ENCODE measurements at places on chromosomes 5 and 9.

DNA sequence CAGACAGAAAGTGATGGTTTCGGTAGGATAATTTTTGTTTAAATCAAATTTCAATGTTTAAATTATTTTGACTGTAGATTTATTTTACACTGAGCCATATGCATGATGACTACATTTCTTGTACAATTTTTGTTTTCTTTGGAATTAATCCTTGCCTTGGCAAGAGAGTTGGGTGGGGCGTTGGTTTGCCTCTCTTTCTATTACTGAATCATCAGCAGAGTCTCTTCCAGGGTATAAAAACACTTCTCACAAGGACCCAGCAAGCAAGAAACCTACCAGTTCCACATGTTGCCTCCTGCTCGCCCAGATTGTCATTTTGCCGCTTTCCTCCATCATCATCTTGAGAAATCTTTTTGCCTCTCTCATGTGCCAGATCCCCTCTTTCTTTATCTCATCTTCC lies 455.0 kb upstream of the DMAC1 start:
- DNase-seq: no peak

- DNase-seq: no peak
Measured at GRCh38 chr9:80292231-80292630, 720.5 kb downstream of the TLE4 start.

DNA sequence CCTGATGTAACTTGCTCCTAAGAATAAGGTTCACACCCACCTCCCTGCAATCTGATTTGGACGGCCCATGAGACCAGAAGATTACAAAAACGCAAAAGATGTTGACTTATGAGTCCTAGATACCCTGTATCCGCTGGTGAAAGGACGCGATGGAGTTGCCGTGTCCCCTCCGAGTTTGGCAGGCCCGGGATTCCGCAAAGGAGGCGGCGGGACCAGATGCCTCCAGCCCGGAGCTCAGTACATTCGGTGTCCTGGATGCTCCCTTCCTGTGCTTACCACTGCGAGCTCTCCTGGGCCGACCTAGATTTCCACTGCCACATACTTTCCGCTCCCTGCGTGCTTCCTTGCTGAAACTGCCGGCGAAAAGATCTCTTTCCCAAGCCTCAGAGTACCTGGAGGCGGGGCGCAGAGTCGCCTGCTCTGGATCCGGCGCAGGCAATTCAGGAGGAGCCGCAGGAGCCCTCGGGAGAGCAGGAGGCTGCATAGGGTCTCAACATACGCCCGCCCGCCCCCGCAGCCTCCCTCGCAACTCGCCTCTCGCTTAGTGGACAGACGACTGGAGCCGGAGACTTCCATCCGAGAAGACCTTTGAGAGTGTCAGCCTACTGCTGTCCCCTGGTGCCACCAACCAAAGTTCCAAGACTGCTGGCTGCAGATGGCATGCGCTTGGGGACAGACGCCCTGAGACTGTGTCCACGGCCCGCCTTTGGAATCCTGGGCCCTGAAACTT lies 39.8 kb downstream of the ANXA2R start:
- DNase-seq: no peak

DNA sequence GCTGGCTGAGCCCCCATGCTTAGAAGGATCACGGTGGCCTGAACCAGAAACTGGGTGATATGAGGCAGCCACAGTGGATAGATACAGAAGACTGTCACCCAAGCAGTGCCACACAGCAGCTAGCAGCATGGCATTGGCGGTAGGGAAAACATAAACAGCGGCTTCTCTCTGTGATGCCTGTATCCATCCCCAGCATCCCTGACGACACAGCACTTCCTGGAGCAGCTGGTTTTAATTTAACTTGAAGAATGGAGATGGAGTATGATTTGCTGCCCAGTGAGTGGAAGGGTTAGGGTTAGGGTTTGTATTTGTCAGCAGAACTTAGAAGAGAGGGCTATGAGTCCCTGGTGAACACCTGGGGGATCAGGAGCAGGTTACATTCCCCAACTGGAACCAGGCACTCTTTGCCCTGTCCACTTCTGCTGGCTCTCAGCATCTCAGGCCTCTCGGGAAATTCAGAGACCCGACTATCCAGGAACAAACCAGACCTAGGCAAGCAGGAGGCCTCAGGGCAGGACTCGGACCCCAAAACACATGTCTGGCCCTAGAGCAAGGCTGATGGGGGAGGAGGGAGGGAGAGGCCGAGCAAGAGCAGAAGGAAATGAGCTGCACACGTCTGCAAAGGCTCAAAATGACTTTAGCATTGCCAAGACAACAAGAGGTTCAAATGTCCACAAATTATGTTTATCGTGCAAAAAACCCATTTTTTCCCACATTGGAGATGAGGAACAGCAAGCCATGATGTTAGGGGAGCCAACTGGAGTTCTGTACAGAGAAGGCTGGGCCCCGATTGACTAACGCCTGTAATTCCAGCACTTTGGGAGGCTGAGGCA lies 6.5 kb upstream of the GGTA1 start:
- DNase-seq: no peak

- DNase-seq: no peak
Measured at GRCh38 chr5:151239237-151239861, 13.6 kb upstream of the GM2A start.

- DNase-seq: no peak
Measured at GRCh38 chr9:34568774-34569173, 20.8 kb downstream of the CNTFR start.

DNA sequence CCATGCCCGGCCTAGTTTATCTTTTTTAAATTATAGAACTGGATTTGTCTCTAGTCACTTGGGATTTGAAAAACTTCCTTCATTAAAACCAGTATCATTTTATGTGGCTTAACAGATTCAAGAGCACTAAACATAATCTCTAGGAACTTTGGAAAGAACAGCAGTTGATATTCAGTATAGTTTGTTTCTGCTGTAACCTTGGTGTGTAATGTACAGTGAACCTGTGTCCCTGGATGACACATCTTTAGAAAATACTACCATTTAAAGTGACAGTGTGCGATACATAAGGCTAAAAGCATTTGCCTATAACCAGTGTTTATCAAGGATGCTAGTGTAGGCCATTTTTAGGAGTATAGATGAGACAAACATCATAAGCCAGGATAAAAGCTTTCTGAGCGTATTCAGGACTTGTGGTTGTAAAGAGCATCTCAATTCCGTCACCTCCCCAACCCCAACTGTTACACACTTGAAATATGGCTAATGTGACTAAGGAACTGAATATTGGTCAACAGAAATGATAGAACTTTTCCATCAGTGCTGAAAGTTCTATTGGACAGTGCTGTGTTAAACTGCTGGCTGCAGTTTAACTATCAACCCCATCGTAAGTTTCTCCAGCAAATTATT lies 4.4 kb downstream of the SNX18 start:
- no peak for DNase-seq

- DNase-seq: no peak
Measured at GRCh38 chr5:29852329-29852728, 1341.2 kb upstream of the CDH6 start.

DNA sequence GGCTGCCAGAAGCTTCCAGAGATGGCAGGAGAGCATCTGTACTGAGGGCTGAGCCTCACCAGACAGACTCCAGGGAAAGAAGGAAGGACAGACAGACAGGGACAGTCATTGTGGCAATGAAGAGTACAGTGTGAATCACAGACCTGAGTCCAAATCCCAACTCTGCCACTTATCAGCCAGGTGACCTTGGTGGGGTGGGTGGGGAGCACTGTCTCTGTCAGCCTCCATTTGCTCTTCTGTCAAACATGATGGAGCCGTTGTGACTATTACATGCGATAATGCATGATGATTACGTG lies 85.9 kb upstream of the FSTL4 start:
- no peak for DNase-seq

DNA sequence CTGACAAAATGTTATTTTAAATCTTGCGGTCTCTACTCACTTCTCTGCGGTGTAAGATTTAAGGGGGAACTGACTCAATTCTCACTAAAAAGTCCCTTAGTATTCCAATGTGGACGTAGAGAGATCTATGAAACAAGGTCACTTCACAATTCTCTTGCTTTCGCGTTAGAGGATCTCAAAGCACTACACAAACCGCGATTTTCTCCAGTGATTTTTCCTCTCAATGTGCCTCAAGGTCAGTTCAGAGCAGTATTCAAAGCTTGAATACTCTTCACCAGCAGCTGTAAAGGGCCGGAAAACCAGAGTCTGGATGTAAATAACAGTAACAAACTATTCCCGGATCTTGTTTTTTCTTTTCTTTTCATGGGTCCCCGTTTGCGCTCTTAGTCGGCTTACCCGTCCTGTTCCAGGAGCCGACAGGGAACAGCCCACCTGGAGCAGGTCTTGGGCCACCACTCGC lies 128.2 kb downstream of the TMEM161B start:
- DNase-seq: no peak

DNA sequence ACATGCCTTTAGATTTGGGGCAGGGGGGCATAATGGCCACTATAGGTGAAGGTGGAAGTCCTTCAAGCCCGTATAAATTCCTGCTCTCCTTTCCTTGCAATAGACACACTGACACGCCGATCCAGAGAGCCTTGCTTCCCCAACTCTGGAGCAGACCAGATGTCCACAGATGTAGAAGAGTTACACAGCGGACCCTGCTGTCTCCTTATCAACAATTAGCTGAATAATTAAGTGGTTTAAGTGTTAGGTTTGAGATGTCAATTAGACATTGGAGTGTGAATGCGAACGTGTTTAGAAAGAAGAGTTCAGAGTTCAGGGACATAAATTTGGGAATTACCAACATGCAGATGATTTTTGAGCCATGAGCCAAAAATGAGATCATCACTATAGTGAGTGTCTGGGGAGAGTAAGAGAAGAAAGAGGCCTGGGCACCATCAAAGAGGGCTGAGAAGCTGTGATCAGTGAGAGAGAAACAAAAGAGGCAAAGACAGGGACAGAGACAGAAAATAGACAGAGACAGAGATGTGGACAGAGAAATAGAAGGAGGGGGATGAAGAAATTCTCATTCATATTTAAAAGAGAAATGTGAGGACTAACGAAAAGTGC lies 734.4 kb upstream of the ADAMTS16 start:
- no peak for DNase-seq

- no peak for DNase-seq
Measured at GRCh38 chr9:82532504-82533180, 530.3 kb downstream of the RASEF start.

DNA sequence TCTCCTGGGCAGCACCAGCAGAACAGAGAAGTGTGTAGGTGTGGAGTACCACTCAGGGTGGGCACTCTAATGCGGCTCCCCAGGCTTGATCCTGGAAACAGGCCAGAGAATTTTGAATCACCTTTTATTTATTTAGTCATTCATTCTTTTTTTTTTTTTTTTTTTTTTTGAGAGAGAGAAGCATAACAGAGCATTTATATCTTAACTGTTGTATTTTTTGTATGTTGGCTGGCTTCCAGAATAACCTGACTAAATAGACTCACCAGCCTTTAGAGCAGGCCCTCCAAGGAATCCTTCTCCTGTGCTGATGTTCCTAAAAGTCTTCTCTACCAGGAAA lies 153.4 kb downstream of the PIK3R1 start:
- DNase-seq: no peak

- no peak for DNase-seq
Measured at GRCh38 chr5:159120446-159120845, 20.7 kb upstream of the EBF1 start.

DNA sequence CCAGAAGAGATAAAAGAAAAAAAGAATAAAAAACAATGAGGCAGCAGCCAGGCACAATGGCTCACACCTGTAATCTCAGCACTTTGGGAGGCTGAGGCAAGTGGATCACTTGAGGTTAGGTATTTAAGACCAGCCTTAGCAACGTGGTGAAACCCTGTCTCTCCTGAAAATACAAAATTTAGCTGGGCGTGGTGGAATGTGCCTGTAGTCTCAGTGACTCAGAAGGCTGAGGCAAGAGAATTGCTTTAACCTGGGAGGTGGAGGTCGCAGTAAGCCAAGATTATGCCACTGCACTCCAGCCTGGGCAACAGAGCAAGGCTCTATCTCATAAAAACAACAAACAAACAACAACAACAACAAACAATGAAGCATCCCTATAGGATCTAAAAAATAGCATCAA lies 121.5 kb downstream of the HMHB1 start:
- DNase-seq: no peak

DNA sequence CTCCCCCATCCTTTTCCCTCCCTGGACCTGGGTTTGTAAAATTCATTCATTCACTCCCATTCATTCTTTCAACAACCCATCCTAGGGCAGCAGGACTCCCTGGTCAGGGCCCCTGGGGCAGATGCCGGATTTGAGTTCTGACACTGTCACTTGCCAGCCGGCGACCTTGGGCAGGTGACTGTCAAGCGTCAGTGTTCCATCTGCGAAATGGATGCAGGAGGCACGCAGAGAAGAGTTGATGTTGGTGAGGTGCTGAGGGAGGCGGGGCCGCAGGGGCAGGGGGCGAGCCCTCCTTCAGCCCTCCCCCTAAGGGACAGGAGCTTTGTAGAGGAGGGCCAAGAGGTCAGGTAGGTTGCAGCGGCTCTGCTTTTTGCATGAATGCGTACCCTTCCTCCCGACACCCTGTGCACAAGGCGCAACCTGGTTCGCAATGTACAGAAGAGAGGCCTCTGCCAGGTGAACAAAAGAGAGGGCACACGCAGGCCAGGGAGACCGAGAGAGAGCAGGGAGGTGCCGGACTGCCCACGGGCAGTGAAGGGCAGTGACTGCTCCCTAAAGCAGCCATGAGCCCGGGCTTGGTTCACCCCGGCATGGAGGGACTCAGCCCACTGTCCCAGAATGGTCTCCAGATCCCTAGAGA lies 128.1 kb downstream of the BARX1 start:
- DNase-seq: no peak

GRCh38 chr5:54727874-54728587 lies 210.5 kb downstream of the SNX18 start:
- DNase-seq: no peak

DNA sequence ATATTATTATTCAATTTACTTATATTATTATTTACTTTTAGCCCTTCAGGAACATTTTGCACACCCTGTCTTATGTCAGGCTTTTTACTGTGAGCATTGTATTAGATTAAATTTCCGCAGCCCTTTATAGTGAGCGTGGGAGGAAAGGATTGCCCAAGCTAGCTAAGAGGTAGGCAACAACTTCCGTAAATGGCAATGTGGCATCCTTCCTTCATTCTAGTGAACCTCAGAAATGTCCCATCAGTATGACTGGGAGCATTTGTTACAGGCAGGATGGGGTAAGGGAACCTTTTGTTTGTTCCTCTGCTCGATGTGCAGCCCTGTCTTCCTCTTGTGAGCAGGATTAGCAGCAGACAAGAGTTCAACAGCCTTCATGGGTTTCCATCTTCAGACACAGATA lies 6.2 kb upstream of the CD180 start:
- DNase-seq: no peak

DNA sequence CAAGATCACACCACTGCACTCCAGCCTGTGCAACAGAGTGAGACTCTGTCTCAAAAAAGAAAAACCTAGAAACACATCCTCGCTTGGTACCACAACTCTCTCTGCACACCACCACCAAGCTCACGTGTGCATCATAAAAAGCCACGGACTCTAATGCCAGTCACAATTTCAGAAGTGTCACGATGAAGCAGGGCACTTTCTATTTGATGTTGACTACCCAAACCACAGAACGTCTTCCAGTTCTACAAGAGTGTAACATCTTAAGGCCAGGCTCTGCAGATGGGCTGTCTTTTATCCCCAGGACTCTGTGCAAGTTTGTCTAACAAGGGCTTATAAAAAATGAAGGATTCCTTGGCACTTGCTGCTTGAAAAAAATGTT lies 22.9 kb downstream of the GFPT2 start:
- DNase-seq: no peak
